AG20443 (cell line): ENCODE measurements at places on chromosomes 1 and 21.

DNA sequence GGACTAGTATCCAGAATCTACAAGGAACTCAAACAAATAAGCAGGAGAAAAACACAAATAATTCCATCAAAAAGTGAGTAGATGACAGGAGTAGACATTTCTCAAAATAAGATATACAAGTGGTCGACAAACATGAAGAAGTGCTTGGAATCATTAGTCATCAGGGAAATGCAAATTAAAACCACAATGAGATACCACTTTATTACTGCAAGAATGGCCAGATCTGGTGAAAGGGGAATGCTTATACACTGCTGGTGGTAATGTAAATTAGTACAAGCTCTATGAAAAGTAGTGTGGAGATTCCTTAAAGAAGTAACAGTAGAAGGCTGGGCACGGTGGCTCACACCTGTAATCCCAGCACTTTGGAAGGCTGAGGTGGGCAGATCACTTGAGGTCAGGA lies 73.8 kb downstream of the POU2F1 start:
- DNase-seq = no peak

GRCh38 chr1:38558055-38558454 lies 301.5 kb downstream of the RRAGC start:
- no peak for DNase-seq

- DNase-seq = no peak
Observed at GRCh38 chr1:6209661-6210580, 4.0 kb downstream of the RNF207 start.

DNA sequence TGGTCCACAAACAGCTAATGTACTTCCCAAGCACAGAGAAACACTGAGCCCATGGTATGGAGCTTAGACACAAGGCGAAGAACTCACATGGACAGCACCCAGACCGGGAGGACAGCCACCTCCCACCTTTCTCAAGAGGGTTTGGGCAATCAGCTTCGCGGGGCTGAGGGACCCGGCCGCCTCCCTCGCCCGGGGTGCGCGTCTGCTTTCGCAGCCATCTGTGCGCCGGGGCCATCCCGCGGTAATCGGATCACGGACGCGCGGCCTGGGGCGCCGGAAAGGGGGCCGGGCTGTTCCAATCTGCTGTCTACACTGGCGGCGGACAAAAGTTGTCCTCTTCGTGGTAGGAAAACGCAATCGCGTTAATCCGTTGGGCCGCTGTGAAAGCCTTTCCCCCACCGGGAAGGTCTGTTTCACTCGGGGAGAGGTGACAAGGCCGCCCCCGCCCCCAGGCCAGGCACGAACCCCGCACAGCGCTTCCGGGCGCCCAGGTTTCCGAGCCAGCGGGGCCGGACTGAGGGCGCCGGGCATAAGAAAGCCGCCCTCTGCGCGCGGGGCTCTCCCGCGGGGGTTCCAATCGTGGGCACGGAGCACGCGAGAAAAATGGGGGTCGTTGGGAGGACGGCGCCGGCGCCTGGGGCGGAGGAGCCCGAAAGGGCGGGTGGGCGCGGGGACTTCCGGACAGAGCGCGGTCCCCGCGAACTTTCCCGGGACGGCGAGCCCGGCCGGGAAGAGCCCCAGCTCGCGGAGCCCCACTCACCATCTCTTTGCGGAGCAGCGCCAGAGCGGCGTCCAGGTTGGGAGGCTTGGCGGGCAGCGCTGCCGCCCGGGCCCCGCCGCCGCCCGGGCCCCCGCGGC lies 664 bp downstream of the FAM89A start:
- peak; percentile 79 for DNase-seq

GRCh38 chr1:224080115-224080774 lies 33.7 kb upstream of the FBXO28 start:
- DNase-seq = peak; percentile 73
